ENCODE measurements at places on chromosomes 3 and 15.

DNA sequence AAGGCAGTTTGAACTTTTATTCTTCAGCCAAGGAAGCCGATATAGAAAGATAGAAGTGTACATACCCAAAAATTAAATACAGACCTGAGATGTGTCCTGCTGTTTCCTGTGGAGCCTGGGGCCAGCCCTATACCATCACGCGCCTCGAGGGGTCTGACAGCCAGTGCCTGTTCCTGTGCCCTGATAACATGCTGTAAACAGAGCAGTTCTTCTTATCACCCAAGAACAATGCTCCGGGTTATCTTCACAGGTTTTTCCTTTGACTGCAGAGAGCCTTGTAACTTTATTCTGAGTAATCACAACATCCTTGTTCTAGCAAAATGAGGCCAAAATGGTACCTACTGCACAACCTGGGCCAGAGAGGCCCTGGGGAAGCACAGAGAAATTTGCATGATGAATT lies 289.7 kb upstream of the CHRM5 start:
- DNase-seq = no peak

DNA sequence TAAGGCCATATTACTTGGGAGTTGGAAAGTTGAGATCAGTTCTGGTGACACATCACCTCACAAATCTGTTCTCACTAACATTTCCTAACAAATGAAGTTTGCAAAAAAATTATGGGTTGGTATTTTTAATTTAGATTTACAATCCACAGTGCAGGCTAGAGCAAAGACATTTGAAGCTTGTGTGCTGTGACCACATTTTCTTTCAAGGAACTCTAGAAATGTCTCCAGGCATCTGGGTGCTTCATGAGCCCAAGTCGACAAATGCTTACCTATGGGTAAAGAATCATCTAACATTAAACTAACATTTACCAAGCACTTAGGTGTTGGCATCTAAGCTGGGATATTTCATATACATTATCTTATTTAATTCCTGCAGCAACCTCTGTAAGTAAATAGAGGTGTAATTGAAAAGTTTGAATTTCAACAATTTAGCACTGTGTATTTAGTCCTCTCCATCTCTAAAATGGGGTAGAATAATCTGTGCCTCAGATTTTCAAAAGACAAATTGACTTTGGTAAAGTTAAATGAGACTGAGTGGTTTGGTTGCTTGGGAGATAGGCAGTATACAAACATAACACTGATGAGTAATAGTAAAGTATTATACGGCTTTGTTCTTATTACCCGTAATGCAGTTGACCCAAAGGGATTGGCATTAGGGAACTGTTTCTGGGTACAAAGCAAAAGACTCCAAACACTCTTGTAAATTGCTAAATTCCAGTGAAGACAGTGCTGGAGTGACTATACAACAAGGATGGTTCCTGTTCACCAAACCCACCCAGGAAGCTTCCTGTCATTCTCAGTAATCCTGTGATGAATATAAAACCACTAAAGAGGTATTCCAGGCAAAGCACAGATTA lies 162.5 kb downstream of the TPRG1 start:
- no peak for DNase-seq

GRCh38 chr3:98573181-98573728 lies 20.2 kb downstream of the CPOX start:
- DNase-seq = no peak

DNA sequence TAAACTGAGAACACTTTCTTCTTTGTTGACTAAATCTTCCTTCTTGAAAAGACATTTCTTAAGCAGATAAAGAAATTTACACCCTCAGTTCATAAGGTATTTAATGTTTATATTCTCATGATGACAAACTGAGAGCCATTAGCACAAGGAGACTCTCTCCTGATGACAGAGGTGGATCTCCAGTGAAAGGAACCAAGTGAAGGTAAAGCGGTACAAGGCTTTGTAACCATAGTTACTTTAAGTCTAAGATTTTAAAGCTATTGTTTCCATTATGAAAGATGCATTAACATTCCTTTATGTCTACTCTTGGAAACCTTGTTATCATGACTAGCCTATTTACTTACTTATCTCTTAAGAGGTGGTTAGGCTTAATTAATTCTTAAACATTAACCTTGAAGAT lies 737.1 kb downstream of the MECOM start:
- no peak for DNase-seq

- no peak for DNase-seq
Observed at GRCh38 chr15:46450810-46451182, 816.0 kb downstream of the SQOR start.

DNA sequence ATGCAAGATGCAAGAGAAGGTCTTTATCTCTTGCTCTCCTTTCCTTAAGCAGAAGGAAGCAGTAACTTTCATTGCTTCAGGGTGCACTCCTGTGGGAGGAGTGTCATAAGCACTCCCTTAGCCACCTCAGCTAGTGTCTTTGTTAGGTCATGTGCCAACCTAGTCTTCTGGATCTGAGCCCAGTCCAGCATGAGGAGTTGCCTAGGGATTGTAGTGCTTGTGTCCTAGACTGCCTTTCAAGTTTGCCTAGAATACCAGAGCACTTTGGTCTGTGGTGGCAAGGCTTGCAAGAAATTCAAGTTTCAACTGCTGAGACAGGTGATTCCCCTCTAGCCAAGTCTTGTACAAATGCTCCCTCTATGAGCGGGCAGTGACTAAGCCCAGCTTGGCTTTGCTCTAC lies 633.6 kb downstream of the ZNF385D start:
- no peak for DNase-seq
